ENCODE measurements at places on chromosomes 3 and 15. TPM values are rescaled to one million over a fixed set of nuclear protein-coding genes. Genes with fewer than 3 reads are reported as not detected.
A peak's percentile ranks its signal among the peaks of the same experiment; 100 is the strongest.

- no peaks in the 10 kb centered on the region for H3K4me1 ChIP-seq
- peak; percentile 68 for DNase-seq
- no peak overlapping the region for H3K4me3 ChIP-seq
- H3K27ac ChIP-seq: no peak overlapping the region
- no peaks in the 10 kb centered on the region for H3K36me3 ChIP-seq
Observed at GRCh38 chr3:150227839-150228238, 180.3 kb upstream of the TSC22D2 start.

DNA sequence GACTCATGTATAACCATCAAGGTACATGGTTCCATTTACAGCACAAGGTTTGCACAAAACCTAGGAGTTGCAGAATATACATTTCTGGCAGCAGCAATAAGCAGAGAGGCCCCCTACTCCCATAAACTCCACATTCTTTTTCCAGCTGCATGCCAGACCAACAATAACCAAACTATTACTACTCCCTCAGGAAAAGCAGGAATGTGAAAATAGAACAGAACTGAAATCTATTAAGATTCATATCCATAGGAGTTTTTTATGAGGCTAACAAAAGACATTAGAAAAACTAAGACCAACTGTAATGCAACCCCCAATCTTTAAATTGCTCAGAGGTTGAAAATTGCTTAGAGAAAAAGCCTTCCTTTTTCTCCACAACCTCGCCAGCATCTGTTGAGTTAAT lies 27.6 kb upstream of the TOP2B start:
- DNase-seq: no peak
- H3K27me3 ChIP-seq: no peaks in the 10 kb centered on the region
- no peak overlapping the region for H3K27ac ChIP-seq
- H3K36me3 ChIP-seq: no peaks in the 10 kb centered on the region

DNA sequence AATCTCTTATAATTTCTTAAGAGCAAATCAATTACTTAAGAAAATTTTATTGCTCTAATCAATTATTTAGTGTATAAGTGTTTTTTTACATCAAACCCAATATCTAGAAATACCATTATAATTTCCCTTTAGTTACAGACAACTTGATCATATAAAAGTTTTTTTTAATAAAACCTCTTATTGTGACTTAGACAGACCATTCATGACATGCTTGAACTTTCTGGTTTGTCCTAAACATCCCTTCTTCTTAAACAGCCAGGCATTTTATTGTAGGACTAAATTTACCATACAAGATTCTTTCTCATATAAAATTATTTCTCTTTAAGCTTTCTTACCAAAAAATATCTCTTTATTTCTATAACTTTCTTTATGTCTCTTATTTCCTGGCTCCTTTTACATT lies 164.5 kb downstream of the SUCNR1 start:
- no peak for DNase-seq
- H3K4me3 ChIP-seq: no peak overlapping the region
- H3K4me1 ChIP-seq: no peaks in the 10 kb centered on the region
- no peak overlapping the region for H3K27ac ChIP-seq
- no peaks in the 10 kb centered on the region for H3K27me3 ChIP-seq

- no peaks in the 10 kb centered on the region for H3K27me3 ChIP-seq
- no peak overlapping the region for H3K4me3 ChIP-seq
- no peaks in the 10 kb centered on the region for H3K4me1 ChIP-seq
- H3K27ac ChIP-seq: no peak overlapping the region
- no peak for DNase-seq
Observed at GRCh38 chr15:41922353-41922752, 28.5 kb upstream of the SPTBN5 start.

PRTG gene
- total RNA-seq: 146 TPM

GRCh38 chr15:39140060-39140604 lies 440.7 kb upstream of the THBS1 start:
- H3K4me3 ChIP-seq: no peak overlapping the region
- no peaks in the 10 kb centered on the region for H3K36me3 ChIP-seq
- H3K27me3 ChIP-seq: no peaks in the 10 kb centered on the region
- H3K4me1 ChIP-seq: no peaks in the 10 kb centered on the region

TAGLN3 gene
- not detected for total RNA-seq

PGBD4 gene
- total RNA-seq: 1.2 TPM

- H3K4me3 ChIP-seq: no peak overlapping the region
- H3K27ac ChIP-seq: no peak overlapping the region
- no peaks in the 10 kb centered on the region for H3K4me1 ChIP-seq
- H3K36me3 ChIP-seq: no peaks in the 10 kb centered on the region
- no peak for DNase-seq
Observed at GRCh38 chr15:29123991-29124390, 145.6 kb downstream of the NSMCE3 start.

DNA sequence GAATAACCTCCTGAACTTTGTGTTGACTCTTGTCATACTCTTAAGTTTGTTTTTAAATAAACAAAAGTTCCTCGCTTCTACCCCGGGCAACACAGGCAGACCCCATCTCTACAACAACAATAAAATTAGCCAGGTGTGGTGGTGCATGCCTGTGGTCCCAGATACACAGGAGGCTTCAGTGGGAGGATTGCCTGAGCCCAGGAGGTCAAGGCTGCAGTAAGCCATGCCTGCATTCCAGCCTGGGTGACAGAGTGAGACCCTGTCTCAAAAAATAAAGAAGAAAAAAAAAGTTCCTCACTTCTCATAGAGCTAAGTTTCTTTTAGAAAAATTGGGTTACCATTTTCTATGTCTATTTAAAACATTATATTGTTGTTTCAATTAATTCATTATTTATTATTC lies 29.2 kb downstream of the HDGFL3 start:
- no peak overlapping the region for H3K4me3 ChIP-seq
- no peaks in the 10 kb centered on the region for H3K36me3 ChIP-seq
- no peaks in the 10 kb centered on the region for H3K27me3 ChIP-seq
- DNase-seq: no peak
- H3K27ac ChIP-seq: no peak overlapping the region

DNA sequence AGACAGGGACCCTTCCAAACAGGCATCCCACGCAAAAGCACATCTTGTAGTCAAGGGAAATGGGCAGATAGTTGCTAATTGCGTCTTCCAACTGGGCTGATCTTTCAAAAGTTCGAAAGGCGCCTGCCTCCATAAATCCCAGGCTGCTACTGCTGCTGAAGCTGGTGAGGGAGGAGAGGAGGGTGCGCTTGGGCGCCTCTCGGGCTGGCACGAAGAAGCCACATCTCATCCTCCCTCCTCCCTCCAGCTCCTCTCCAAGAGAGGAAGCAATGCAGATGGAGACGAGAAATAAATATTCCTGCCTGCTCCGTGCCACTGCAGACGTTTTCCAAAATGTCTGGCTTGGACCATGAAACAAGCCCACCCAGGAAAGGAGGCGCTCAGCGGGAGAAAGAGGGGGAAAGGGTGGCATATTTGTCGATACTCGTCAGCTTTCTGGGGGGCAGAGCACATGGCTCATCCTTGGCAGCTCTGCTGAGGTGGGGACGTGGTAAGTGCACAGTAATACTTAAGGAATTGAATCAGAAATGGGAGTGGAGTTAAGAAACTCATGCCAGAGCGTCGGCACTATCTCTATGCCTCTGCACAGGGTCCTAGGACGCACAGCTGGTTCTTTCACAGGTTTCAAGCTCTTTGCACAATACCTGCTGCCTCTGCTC lies 88.9 kb upstream of the FEZF2 start:
- no peaks in the 10 kb centered on the region for H3K27me3 ChIP-seq
- no peak overlapping the region for H3K4me3 ChIP-seq
- H3K4me1 ChIP-seq: no peaks in the 10 kb centered on the region
- no peaks in the 10 kb centered on the region for H3K36me3 ChIP-seq
- no peak overlapping the region for H3K27ac ChIP-seq

- no peaks in the 10 kb centered on the region for H3K36me3 ChIP-seq
- H3K4me3 ChIP-seq: no peak overlapping the region
- DNase-seq: peak; percentile 93
Observed at GRCh38 chr15:72184165-72184811, 13.3 kb downstream of the GRAMD2A start.

- H3K4me3 ChIP-seq: no peak overlapping the region
- H3K4me1 ChIP-seq: peaks cover 3% of the 10 kb centered on the region
- H3K27me3 ChIP-seq: no peaks in the 10 kb centered on the region
- no peak for DNase-seq
Observed at GRCh38 chr15:100920516-100921135, 1.5 kb downstream of the LRRK1 start.

DNA sequence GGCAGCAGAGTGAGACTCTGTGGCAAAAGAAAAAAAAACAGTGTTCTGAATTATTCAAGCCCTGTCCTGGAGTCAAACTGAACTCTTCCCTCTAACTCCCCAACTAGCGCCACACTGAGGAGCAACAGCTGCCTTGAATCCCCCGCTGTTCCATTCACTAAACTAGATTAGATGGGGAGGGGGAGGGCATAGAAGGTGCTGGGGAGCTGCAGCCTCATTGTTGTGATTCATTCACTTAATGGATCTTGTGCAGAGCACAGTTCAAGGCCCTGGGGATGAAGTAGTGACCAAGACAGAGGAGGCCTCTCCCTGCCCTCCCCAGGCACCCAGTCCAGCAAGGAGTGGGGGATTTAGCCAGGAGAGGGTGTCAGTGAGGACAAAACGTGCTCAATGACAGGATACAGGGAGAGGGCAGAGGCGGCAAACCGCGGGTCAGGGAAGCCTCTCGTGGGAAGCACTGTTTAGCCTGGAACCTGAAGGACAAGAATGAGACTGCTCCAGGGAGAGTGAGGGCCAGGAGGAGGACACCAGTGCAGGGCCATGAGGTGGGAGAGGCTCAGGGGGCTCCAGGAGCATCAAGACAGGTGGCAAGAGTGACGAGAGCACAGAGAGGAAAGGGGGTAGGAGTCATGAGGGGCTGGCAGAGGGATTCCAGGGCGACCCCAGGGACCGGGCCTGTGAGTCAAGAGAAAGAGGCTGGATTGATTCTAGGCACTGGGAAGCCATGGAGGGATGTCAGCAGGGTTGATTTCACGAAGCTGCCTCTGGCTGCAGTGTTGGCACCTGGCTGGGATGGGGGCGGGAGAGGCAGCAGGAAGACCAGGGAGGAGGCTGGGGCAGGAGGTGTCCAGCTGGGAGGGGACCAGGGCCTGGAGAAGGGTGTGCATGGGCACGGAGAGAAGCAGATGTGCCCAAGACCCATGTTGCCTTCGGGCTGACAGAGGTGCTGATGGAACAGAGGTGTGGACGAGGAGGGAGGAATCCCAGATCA lies 31.4 kb downstream of the ALS2CL start:
- H3K27ac ChIP-seq: no peak overlapping the region
- H3K4me3 ChIP-seq: no peak overlapping the region
- no peaks in the 10 kb centered on the region for H3K36me3 ChIP-seq

SETMAR gene
- total RNA-seq: 33.4 TPM

GRCh38 chr15:80607287-80607980 lies 87.7 kb upstream of the ABHD17C start:
- H3K27me3 ChIP-seq: no peaks in the 10 kb centered on the region
- no peak overlapping the region for H3K27ac ChIP-seq

LTF gene
- total RNA-seq: 6.3 TPM

CACNA2D2 gene
- total RNA-seq: 1.5 TPM

All from thyroid gland (tissue), 4 donors.